ENCODE measurements at places on chromosomes 4 and X.

DNA sequence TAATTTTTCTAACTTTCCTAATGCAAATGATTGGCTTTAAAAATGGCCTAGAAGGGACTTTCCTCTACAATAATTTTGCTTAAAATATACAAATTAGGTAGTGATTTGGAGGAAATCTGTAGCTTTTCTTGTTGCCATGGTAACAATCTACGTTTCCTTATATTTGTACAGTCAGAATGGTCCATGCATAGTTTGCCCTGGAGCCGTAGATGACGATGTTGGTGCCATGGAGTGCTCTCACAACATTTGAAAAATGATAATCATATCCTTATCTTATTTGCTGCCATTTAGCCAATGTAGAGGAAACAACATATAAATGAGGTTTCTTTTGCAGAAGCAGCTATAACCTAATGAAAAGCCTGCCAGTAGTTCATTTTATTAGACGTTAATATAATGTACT lies 89.0 kb upstream of the NMU start:
- DNase-seq, result no peak

DNA sequence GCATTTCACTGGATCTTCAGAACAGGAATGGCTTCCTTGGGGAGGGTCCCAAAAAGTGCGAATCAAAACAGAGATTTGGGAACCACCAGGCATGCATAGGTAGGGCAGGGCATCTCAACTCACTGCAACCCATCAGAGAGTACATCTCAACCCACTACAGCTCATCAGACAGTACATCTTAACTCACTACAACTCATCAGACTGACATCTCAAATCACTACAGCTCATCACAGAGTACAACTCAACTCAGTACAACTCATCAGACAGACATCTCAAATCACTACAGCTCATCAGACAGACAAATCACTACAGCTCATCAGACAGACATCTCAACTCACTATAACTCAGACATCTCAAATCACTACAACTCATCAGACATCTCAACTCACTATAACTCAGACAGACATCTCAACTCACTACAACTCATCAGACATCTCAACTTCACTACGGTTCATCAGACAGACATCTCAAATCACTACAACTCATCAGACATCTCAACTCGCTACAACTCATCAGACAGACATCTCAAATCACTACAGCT lies 47.5 kb upstream of the CLDN34 start:
- no peak for DNase-seq

- no peak for DNase-seq
These were observed 46.6 kb upstream of the MAGEC2 start for GRCh38 chrX:142251680-142252079.

GRCh38 chr4:8319061-8319460 lies 49.5 kb downstream of the HTRA3 start:
- no peak for DNase-seq

DNA sequence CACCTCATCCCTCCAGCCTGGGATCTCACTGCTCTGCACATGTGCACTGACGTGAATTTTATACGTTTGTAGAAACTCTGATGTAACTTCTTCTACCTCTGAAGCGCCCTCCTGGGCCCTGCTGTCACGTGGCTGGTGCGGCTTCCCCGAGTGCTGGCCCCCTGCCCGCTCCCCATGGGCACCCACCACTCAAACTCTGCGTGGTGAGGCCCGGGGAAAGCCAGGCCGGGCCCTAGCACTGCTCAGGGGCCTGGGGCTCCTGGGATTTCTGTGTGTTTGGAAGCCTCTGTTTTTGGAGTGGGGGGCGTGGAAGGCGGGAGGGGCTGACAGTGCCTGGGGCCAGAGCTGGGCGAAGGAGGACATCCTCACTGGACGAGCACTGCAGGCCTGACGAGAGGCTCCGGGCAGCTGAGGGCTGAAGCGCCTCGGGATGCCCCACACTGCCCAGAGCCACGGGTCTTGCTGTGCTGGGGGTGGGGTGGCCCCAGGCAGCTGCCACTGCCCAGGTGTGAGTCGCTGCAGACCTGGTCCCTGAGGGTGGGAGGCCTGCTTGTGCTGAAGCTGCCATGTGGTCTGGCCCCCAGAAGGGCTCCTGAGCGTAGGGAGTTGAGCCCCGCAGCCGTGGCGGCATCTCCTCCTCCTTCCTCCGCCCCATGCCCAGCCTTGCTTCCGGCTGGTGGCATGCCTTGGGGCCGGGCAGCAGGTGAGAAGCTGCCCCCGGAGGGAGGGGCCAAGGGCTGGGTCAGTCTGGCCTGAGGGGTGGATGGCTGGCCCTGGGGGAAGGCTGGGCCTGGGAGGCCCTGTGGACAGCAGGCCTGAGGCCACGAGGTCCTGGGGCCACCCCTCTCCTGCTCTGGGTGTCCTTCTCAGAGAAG lies 7.7 kb downstream of the NAT8L start:
- DNase-seq, result no peak

DNA sequence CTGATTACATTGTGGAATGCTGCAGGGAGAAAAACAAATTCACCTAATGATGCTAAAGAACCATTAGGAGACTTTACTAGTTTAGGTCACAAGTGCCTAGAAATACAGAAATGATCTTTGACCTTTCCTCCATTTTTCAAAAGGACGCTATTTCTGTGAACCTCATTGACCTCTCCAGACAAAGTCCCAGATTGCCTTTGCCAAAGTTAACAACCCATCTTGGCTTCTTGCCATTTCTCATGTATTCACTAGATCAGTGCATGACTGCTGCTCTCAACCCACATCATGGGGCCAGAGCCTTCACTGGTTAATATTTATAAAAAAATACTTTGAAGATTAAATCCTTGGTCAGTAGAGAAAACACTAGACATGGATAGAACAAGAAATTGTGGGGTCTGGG lies 19.9 kb upstream of the AR start:
- DNase-seq, result no peak

DNA sequence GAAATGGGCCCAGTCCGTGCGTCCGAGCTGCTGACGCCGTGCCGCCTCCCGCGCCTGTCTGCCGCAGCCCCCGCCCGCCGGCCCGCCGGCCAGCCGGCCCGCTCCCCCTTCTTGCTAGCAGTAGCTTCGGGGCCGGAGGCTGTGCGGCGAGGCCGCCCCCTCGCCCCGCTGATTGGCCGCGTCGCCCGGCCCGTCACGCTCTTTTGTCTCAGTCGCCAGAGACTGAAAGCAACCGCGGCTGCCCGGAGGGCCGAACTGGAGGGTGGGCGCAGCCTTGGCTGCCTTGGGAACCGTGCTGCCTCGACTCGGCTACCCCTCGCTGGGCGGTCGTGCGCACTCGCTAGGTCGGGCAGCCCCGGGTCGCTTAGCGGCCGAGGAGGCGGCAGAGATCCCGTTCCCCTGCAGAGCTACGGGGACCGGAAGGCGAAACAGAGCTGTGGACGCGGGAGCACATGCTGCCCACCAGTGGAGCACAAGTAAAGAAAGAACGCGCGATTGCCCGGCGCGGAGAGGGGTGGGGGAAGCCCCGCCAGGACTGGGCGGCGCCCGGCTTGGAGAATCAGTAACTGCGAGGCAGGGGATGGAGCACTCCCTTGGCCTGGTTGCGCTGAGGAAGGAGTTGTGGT lies at the start of gene ZCCHC18:
Gene ZCCHC18, plus strand, starts transcription at position 198 of the 626 bp plus-strand sequence. CDS start 1,589 bp downstream, outside the sequence.
- DNase-seq, result no peak

DNA sequence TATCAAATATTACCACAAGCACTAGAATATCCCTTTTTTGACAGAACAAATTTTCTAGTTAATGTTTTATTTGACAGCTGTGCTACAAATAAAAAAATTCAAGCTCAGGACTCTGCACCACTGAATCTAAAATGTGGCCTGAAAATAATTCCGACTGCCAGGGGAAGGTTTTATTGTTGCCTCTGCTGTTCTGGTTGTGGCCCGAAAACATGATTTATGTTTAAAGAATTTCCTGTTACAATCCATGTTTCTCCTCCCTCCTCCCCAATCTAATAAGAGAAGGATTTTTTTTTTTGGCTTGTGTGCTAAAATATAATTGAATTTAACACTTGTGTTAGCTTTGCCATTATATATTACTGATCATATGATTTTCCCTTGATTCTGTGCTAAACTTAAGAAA lies 227.8 kb downstream of the DCLK2 start:
- no peak for DNase-seq

DNA sequence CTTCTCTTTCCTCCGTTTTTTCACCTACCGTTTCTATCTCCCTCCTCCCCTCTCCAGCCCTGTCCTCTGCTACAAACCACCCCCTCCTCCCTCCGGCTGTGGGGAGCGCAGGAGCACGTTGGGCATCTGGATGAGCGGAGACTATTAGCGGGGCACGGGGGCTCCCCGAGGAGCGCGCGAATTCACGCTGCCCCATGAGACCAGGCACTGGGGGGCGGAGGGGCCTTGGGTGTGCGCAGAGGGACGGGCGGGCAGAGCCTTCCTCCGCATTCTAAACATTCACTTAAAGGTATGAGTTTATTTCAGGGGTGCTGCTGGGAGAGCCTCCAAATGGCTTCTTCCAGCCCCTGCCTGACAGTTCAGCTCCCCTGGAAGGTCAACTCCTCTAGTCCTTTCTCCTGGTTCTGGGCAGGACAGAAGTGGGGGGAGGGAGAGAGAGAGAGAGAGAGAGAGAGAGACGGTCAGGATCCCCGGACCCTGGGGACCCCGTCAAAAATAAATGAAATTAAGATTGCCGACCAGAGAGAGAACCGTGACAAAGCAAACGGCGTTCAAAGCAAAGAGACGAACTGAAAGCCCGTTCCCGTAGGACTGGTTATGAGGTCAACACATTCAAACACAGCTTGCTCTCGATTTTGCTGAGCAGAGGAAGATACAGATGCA lies 5.0 kb downstream of the SHOX start:
- DNase-seq, result no peak

DNA sequence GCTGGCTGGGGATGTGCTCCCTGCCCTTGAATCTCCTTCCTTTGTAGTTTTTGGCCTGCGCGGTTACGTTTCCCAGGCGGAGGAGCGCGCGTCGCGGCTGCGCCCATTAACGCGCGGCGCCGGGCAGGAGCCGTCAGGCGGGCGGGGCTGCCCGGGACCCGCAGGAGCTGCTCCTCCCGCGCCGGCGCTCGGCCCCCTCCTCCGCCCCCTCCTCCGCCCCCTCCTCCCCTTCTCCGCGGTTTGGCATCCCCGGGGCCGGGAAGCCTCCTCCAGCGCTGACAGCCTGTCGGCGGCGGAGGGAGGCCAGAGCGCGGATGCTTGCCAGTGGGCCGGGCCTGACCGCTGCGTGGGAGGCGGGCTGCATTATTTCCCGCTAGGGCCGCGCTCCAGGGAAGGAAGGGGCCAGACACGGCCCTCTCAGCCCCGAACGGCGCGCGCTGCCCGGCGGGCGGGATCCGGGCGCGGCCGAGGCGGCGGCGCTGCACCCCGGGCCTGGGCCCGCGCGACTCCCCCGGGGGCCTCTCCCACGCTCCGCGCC lies at the start of gene DCLK2:
Gene DCLK2, plus strand, starts transcription at position 405 of the 538 bp plus-strand sequence. CDS start 583 bp downstream, outside the sequence.
- no peak for DNase-seq

DNA sequence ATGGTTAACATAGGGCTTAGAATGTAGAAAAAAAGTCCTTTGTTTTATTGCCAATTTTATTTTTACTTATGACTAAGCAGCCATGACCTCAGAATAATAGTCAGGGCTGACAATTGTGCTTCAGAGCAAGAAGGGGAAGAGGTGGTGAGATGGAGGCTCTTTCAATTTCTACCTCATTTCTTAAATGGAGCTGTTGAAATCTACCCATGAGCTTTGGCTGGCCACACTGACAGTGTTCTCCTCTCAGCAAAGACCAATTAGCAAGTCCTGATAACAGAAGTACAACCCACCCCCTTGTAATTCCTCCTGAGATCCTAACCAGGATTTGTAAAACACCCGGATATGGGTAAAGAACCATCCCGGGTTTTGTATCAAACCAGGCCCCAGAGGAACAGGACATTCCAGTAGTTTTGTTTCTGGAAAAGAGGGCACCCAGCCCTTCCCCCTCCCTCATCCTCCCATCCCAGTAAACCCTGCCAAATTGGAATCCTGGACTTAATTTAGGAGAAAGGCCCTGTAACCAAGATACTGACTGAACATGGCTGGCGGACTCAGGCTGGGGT lies at the start of gene HEPH:
Gene HEPH, plus strand, starts transcription at position 399 of the 563 bp plus-strand sequence. CDS start 6,324 bp downstream, outside the sequence.
- DNase-seq, result no peak

- no peak for DNase-seq
These were observed 330.9 kb downstream of the CXXC4 start for GRCh38 chr4:104163820-104164219.

DNA sequence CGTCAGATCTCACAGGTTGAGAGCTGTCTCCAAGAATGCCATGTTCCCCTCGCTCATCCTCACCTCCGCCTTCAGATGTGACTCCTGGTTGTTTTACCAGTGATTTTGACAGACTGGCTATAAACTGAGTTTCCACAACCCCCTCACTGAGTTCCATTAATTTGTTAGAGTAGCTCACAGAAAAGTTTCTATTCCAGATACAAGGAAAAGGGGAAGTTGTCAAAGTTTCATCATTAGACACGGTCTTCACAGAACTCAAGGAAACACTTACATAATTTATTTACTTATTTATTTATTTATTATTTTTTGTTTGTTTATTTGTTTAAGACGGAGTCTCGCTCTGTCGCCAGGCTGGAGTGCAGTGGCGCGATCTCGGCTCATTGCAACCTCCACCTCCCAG lies 55.7 kb upstream of the IQSEC2 start:
- no peak for DNase-seq

DNA sequence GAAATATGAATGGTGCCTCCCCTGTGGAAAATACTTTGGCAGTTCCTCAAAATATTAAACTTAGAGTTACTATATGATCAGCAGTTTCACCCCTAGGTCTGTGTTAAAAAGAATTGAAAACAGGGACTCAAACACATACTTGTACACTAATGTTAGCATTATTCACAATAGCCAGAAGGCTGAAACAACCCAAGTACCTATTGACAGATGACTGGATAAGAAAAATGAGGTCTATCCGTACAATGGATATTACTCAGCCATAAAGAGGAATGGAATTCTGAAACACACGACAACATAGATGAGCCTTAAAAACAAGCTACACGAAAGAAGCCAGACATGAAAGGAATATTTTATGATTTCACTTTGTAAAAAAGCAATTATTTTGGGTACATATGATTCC lies 54.9 kb downstream of the PGRMC2 start:
- no peak for DNase-seq

DNA sequence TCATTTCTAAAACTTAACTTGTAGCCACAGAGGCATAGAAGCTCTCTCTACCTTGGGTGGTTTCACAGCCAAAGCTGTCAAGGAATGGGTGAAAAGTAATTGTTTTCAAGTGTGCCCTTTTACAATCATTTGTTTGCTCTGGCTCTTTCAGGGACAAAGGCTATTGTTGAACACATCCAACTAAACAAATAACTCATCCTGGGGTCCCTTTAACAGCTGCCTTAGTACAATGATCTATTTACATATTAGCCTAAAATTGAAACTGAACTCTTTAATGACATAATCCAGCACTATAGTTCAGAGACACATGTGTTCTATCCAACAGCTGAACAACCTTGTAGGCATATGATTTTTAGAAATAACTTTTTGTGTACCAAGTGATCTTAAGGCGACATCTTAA lies 3.7 kb downstream of the HHIP start:
- no peak for DNase-seq

- DNase-seq, result no peak
These were observed 414.8 kb downstream of the OPHN1 start for GRCh38 chrX:68018248-68019203.

- DNase-seq, result no peak
These were observed 1.8 kb downstream of the ATP11C start for GRCh38 chrX:139930916-139931645.

GRCh38 chr4:105107095-105107856 lies 39.4 kb upstream of the TET2 start:
- no peak for DNase-seq
